Activated T-cell treated with anti-CD3 and anti-CD28 coated beads, Interleukin-2, amount 50 U/mL, for 48 hours (primary cell): ENCODE measurements at places on chromosomes 1 and 21.

- peak; percentile 35 for DNase-seq
Measured at GRCh38 chr1:112298558-112298957, 97.5 kb upstream of the CTTNBP2NL start.

GRCh38 chr1:54984131-54984842 lies 3.9 kb downstream of the TMEM61 start:
- DNase-seq, result no peak

- DNase-seq, result no peak
Measured at GRCh38 chr1:6686294-6686693, 15.3 kb downstream of the DNAJC11 start.

DNA sequence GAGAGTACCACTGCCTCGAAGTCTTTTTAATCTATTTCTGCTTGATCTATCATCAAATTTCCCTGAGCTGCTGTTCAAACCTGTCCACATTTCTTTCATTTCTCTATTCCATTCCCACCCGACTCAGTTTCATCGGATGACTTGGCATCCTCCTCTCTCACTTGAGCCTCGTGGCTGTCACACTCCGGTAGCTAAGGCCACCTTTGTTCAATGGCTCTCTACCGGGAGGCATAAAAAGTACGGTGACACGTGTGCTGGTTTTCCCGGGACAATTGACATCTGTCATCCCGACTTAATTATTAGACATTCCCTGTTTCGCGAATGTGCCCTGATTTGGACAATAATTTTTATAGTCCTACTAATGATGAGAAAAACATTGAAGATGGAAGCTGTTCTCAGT lies 22.6 kb downstream of the MIS18A start:
- no peak for DNase-seq

DNA sequence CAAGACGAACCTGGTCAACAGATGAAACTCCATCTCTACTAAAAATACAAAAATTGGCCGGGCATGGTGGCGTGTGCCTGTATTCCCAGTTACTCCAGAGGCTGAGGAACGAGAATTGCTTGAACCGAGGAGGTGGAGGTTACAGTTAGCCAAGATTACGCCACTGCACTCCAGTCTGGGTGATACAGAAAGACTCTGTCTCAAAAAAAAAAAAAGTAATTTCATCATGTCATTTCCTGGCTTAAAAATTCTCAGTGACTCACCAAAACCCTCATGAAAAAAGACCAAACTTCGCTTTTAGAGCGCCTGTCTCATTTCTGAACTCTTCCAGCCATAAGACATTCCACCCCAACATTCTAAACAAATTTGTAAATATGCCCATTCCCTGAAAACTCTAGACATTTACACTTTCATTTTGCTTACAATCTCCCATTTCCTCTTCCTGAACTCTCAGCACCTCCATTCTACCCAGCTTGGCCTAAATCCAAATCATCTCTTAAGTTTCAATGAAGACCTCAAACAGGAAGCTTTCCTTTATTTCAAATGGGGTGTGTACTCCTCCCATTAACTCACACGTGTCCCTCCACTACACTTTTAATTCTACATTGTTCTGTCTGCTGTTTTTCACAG lies 50.5 kb upstream of the PRRC2C start:
- DNase-seq, result peak; percentile 27

- no peak for DNase-seq
Measured at GRCh38 chr1:61842036-61842435, 99.8 kb downstream of the PATJ start.

GRCh38 chr1:215794156-215794555 lies 227.1 kb downstream of the KCTD3 start:
- no peak for DNase-seq

DNA sequence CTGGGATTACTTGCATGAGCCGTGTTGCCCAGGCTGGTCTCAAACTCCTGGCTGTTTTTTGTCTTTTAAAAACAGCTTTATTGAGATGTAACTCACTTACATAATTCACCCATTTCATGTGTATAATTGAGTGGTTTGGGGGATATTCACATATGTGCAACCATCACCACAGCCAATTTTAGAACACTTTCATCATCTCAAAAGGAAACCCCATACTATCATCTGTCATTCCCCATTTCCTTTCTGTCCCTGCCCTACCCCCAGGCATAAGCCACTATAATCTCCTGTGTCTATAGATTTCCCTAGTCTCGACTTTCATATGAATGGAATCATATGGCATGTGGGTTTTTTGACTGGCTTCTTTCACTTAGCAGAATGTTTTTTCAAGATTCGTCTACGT lies 43.3 kb downstream of the GPR137B start:
- DNase-seq, result no peak

- DNase-seq, result no peak
Measured at GRCh38 chr1:209367061-209367772, 216.3 kb upstream of the CAMK1G start.

DNA sequence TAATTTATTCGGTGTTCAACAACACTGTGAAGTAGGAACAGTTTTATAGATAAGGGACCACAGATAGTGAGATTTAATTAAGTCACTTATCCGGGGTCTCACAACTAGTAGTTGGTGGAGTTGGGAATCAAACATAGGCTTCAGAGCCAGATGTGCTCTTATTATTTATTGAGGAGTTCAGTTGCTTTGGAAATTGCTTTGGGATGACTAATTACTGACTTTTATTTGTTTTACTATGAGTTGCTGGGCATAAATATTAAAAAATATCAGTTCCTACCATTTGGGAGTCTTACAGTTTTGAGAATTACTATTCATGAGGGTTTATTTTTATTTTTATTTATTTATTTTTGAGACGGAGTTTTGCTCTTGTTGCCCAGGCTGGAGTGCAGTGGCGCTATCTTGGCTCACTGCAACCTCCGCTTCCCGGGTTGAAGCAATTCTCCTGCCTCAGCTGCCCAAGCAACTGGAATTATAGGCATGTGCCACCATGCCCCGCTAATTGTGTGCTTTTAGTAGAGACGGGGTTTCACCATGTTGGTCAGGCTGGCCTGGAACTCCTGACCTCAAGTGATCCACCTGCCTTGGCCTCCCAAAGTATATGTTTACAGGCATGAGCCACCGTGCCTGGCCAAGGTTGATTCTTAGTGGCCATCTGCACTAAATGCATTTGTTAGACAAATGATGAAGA lies 27.7 kb downstream of the THRAP3 start:
- DNase-seq, result no peak

DNA sequence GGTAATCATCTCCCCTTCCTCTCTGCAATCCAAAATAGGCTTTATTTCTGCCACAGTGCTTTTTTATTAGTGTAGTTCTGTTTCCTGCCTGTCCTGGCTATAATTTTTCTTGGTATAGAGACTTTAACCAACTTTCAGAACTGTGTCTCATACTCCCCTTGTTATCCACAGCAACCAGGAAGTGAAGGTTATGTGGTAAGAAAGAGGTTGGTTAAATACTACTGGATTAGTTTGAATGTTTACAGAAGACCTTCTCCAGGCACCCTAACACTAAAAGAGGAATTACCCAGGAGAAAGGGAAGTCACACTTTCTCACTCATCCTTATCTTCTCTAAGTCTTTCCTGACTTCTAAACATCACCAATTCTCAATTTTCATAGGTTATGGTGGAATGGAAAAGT lies 17.8 kb upstream of the TNFSF4 start:
- DNase-seq, result no peak

DNA sequence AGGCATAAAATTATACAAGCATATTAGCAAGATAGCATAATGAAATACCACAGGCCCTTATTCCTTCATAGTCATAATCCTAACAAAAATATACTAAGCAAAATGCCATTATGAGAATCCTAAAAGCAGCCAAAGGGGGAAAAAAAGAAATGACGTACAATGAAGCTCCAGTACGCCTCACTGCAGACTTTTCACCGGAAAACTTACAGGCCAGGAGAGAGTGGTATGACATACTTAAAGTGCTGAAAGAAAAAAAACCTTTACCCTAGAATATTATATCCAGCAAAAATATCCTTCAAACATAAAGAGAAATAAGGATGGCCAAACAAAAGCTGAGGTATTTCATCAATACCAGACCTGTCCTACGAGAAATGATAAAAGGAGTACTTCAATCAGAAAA lies 19.5 kb downstream of the ZNF695 start:
- no peak for DNase-seq

DNA sequence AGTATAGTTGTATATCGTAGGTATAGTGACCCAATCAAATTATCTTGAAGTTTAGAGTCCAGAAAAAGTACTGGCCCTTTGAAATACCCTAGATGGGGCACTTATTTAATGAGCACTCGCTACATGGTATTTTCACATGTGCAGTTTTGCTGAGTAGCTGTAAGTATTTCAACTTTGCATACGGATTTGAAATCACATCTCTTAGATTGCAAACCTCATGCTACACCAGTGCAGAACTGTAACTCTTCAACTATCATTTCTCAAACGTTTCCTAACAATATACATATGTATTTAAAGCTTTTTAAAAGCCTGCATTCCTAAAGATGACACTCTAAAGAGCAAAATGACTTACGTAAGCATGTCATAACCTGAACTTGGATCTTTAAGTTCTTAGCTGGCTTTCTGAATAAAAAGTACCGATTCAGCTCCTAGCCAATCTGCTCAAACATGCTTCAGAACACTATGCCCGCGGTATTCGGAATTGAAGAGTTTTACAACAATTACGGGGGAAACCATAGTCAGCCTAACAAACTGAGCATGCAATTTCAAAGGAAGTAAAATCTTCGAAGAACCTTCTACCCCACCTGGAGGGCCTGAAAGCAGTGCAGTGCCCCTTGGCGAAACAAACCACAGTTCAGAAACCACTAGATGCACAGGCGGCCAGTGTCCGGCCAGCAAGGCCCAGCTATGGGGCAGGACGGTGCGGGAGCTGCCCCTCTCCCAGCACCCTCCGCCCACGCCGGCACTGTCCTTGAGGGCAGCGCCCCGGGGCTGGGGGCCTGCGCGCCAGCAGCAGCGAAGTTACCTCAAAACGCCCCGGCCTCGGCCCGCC lies 863 bp downstream of the FH start:
- DNase-seq, result peak; percentile 60

GRCh38 chr1:26739329-26739914 lies 43.6 kb downstream of the ARID1A start:
- no peak for DNase-seq

DNA sequence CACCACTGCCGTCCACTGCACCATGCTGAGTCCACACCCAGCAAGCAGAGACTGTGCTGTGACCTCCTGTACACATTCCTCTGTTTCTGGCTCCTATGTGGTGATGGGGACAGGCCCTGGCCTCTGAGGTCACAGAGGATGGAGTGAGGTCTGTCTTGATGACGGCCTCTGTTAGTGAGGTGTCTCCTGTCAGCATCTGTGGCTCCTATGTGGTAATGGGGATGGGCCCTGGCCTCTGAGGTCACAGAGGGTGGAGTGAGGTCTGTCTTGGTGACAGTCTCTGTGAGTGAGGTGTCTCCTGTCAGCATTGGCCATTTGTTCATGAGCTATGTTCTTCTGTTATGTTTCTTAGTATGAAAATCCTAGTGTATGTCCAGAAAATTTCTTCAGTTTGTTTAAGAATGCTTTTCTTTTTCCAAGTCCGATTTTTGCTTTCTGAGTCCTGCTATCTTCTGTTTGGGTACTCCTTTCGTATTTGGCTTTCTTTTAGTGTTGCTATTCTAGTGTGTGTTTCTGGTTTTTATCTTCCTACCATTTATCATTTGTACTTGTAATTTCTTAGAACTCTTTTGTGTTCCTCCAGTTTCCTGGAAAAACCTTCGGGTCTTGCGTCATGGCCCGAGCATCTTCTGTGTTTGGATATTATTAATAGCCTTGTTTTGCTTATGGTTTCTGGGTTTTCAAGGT lies 13.4 kb downstream of the SNAP47 start:
- DNase-seq, result no peak
